ENCODE measurements at places on chromosomes 12 and 14.
A peak's percentile ranks its signal among the peaks of the same experiment; 100 is the strongest.

DNA sequence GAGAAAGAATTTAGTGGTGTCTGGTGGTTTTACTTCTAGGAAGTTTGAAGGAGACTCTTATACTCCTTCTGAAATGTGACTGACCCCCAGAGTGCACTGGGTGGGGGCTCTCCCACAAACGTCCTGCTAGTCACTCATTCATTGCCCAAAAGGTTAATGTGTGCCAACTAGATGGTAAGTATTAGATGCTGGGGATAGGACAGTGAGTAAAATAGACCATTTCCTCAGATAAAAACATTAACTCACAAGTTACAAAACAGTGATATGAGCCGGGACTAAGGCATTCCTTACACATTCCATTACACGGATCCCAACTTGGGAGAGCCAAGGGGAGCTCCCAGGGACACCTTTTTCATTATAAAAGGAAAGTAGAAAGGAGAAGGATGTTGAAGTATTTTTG lies 185.1 kb downstream of the ATXN7L3B start:
- DNase-seq: no peak

DNA sequence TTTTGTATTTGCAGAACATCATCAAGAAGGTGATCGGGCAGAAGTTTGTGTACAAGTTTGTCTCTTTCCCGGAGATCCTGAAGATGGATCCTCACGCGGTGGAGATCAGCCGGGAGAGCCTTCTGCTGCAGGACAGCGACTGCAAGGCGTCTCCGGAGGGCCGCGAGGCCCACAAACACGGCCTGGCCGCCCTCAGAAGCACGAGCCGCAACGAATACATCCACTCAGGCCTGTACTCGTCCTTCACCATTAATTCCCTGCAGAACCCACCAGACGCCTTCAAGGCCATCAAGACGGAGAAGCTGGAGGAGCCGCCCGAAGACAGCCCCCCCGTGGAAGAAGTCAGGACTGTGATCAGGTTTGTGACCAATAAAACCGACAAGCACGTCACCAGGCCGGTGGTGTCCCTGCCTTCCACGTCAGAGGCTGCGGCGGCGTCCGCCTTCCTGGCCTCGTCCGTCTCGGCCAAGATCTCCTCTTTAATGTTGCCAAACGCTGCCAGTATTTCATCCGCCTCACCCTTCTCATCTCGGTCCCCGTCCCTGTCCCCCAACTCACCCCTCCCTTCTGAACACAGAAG lies 52.8 kb downstream of the ELK3 start:
- DNase-seq: no peak

- DNase-seq: no peak
Measured at GRCh38 chr14:61438860-61439765, 117.7 kb downstream of the PRKCH start.

DNA sequence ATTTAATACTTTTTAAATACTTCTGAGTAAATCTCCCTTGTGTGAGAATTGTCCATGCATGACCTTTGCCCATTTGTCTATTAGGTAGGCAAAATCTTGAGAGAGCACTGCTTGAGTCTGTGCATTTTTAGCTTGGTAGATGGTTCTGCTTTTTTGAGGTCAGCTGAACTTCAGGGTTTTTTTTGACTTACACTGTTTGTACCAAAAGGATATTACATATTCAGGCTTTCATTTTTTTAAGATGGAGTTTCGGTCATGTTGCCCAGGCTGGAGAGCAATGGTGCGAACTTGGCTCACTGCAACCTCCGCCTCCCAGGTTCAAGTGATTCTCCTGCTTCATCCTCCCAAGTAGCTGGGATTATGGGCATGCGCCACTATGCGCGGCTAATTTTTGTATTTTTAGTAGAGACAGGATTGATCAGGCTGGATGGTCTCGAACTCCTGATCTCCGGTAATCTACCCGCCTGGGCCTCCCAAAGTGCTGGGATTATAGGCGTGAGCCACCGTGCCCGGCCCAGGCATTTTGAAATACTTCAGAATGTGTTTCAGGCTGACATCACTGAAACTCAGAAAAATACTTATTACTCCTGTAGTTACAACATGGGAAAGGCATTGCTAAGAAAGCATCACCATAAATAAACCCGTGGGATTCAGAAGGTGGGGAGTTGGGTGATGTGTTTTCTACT lies 11.1 kb downstream of the RASSF3 start:
- DNase-seq: no peak

- no peak for DNase-seq
Measured at GRCh38 chr12:108305991-108306501, 33.1 kb downstream of the CMKLR1 start.

DNA sequence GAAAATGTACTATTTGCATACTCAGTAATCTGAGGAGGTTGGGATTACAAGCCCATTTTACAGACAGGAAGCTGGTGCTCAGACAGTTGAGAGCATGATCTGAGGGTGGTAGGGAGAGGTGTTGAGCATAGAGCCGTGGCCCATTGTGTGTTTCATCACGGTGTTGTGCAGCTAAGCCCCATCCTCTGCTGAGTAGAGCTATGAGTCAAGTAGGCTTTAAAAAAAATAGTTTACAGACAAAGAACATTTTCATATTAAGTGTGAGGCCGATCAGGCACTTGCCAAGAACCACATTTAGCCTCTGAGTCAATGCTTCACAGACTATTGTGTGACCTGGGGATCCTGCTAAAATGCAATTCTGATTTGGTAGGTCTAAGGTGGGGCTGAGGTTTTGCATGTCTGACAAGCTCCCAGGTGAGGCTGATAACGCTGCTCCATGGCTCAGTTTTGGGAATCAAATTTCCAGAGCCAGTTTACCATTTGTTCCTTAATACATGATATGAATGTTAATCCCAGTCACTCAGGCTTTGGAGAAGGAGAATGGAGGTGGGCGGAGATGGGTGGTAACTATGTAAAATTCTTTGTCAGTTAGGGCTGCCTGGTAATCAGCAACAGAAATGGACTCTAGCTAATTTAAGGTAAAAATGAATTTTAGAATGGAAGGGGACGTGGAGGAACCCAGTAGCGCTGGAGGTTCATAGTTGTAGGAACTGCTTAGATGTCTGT lies 22.2 kb downstream of the ZNF664 start:
- no peak for DNase-seq

GRCh38 chr14:68784226-68784910 lies 8.5 kb downstream of the ZFP36L1 start:
- no peak for DNase-seq

DNA sequence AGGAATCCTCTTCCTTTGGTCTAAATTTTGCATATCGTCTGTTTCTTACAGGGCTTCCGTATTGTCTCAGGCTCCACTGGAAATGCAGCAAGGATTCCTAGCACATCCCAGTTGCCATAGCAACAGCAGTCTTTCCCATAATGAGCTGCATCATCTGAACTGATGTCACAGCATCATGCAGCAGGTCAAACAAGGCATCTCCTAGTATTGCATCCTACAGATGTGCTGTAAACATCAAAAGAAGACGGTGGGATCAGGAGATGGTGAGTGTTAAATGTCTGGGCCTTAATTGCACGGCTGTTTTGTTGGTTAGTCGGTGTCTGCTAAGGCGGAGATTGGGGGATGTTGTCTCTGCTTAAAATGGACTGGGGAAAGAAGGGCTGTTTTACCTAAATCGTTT lies at the start of gene AKAP6:
Gene AKAP6, plus strand, starts transcription at position 153 of the 400 bp plus-strand sequence. CDS start 104,196 bp downstream, outside the sequence.
- DNase-seq: no peak

GRCh38 chr12:95881331-95881955 lies 22.7 kb downstream of the SNRPF start:
- DNase-seq: no peak

DNA sequence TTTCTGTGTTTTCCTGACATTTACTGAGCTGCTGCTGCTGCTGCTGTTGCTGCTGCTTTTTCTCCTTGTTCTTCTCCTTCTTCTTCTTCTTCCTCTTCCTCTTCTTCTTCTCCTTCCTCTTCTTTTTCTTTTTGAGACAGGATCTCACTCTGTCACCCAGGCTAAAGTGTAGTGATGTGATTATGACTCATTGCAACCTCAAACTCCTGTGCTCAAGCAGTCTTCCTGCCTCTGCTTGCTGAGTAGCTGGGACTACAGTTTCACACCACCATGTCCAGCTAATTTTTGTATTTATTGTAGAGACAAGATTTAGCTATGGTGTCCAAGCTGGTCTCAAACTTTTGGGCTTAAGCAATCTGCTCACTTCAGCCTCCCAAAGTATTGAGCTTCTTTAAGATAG lies 95.8 kb downstream of the TMTC3 start:
- no peak for DNase-seq

DNA sequence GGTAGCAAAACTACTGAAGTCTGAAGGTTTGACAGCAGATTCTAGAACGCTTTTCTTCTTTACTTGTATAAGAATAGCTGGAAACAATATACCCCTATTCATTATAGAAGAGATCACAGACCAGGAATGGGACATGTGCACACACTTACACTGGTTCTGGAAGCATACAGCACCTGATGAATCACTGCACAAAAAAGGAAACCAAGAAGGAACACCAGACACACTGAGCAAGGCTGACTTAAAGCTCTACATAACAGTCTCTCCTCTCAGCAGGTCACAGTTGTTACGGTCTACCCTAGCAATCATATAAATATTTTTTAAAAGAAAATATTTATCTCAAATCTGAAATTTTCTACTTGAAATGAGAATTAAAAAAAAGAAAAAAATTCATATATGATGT lies 13.5 kb downstream of the ATP2B1 start:
- DNase-seq: no peak

DNA sequence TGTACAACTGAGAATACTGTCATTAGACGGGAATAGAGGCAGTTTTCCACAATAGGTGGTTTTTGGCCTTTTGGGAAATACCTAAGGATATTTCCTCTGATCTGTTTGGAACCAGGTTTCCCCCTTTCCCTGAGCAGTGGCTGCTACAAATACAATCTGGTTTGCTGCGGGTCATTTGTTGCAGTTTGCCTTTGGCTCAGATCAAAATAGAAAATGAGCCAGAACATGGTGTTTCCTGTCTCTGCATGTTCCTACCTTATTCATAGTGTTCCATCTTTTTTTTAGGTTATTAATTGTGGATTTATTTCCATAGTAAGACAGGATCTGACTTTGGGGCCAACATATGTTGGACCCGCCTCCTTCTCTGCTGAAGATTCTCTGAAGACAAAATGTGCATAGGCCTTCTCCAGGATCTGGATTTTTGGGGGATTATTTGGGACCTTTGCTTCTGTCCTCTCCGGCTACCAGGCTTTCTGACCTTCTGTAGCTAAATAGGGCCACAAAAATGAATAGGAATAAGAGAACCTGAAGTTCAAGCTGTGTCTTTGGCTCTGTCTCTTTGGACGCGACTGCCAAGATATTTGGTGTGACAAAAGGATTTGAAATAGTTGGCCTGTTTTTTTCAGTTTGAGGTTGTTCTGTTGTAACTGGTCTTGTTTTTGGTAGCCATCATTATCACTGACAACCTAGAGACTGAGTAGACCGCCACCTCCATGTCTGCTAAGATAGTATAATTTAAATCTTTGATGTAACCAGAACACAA lies 146.9 kb downstream of the PRKCH start:
- no peak for DNase-seq

DNA sequence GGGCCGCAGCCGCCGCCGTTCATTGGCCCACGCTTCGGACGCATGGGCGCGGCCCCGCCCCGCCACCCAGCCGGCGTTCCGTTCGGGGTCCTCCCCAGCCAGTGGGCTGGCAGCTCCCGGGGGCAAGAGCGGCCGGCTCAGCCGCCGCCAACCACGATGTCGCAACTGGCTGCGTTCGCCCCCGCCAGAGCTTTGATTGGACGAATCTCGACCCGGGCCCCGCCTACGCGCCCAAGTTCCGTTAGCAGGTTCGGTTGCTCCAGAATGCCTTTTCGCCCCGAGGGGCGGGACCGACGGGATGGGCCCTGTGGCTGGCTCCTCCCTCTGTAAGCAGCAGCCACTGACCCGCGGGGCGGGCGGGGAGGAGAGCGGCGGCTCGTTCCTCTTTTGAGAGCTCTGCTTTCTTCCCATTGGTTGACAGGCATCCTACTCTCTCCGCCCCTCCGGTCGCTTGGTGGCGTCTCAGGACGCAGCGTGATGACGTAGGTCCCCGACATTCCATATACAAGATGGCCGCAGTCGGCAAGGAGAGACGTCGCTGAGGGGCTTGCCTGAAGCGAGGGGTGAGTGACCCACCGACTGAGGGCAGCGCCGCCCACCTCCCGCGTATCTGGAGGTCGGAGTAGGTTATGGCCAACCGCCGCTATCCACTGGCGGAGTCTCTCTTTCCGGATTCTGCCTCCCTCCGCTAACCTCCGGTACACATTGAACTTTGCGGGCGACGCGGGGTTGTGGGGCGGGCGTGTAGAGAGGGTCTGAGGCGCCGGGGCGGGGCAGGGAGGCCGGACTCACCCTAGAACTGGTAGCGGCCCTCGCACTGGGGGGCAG lies at the start of gene CCNK:
Gene CCNK, plus strand, starts transcription at position 493 of the 828 bp plus-strand sequence. CDS start 11,269 bp downstream, outside the sequence.
- peak; percentile 99 for DNase-seq

- DNase-seq: no peak
Measured at GRCh38 chr12:27652174-27652763, 44.0 kb upstream of the REP15 start.

- DNase-seq: no peak
Measured at GRCh38 chr12:47648056-47648579, 57.7 kb downstream of the RPAP3 start.

GRCh38 chr12:120514002-120514401 lies 15.0 kb downstream of the COQ5 start:
- no peak for DNase-seq

DNA sequence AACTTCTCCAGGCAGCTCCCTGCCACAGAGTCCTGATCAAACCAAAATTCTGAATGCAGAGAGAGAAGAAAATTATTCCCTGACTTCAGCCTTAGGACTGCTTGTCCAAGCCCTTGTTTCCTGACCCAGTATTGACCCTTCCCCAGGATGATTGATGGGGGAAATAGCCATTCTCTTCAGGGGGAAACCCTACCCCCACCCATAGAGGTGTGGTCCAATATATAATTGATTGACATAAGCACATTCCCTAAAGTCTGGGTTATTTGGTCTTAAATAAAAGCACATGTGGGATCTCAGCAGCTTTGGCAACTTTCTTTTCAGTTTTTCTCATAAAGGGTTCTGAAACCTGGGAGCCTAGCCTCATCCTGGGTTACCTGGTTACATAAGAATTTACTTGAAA lies 201.2 kb upstream of the DDHD1 start:
- DNase-seq: no peak

DNA sequence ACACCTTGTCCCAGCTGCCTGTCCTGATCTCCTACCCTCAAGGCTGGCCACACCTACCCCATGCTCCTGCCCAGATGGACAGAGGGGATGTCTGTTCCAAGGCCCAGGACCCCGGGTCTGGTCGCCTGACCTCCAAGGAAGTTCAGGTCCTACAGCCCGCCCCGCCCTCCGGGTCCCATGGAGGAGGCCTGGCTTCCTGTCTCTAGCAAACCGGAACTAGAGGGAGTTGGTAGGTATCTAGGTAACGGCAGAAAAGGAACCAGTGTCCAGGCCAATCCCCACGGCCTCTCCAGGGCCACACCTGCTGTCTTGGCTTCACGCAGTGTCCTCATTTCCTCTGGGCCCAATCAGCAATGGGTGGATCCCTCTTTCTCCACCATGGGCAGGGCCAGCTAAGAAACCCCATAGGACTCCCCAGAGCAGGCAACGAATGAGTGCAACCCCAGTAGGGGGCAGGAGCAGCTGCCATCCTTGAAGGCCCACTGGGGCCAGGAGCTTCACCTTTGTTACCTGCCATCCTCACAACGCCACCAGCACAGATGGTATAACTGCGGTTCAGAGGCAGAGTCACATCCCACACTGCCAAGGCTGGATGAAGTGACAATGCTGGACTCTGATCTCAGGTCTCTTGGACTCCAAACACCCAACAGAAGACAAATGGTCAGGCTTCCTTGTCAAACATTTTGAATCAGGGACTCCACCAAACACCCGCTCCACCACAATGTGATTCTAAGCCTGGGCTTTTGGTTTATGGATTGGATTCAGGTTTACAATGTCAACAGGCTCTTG lies 25.1 kb upstream of the RPLP0 start:
- no peak for DNase-seq

GRCh38 chr12:99644629-99645028 lies 2.9 kb upstream of the GARIN6 start:
- no peak for DNase-seq
